ENCODE measurements at places on chromosomes 4 and X.
A peak's percentile ranks its signal among the peaks of the same experiment; 100 is the strongest.

- no peak for DNase-seq
Observed at GRCh38 chr4:159723341-159724048, 620.6 kb downstream of the RAPGEF2 start.

GRCh38 chr4:156901871-156902270 lies 69.7 kb downstream of the PDGFC start:
- no peak for DNase-seq

DNA sequence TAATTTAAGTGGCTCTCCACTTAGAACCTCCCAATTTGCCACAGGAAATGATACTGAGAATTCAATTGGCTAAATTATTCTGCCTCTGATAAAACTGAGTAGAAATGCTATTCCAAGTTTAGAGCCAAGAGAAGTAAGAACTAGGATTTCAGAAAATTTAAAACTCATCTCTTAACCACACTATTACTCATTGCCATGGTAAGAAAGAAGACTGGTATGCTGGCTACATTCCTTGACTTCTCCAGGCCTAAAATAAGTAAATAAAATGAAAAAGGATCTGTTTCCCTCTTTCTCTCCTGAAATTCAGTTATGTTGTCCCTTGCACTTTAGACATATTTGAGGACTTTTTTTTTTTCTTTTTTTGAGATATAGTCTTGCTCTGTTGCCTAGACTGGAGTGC lies 23.3 kb downstream of the ZNF280C start:
- no peak for DNase-seq

DNA sequence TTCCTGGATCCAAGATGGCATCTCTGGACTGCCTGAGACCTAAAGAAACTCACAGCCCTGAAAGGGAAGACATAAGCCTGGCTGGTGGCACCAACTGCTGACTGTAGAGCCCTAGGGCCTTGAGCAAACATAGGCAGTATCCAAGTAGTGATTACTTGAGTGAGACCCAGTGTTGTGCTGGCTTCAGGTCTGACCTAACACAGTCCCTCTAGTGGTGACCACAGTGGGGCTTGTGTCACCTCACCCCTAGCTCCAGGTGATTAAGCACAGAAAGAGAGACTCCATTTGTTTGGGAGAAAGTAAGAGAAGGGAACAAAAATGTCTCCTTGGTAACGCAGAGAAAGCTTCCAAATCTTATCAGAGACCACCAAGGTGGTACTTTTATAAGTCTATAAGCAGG lies 496.3 kb upstream of the HTR2C start:
- DNase-seq, result no peak

- no peak for DNase-seq
Observed at GRCh38 chr4:54118850-54119589, 19.1 kb downstream of the GSX2 start.

- no peak for DNase-seq
Observed at GRCh38 chrX:147894366-147894963, 17.3 kb upstream of the FMR1 start.

- DNase-seq, result no peak
Observed at GRCh38 chr4:67659065-67659464, 41.9 kb downstream of the UBA6 start.

- no peak for DNase-seq
Observed at GRCh38 chrX:123172869-123173268, 11.2 kb upstream of the GRIA3 start.

DNA sequence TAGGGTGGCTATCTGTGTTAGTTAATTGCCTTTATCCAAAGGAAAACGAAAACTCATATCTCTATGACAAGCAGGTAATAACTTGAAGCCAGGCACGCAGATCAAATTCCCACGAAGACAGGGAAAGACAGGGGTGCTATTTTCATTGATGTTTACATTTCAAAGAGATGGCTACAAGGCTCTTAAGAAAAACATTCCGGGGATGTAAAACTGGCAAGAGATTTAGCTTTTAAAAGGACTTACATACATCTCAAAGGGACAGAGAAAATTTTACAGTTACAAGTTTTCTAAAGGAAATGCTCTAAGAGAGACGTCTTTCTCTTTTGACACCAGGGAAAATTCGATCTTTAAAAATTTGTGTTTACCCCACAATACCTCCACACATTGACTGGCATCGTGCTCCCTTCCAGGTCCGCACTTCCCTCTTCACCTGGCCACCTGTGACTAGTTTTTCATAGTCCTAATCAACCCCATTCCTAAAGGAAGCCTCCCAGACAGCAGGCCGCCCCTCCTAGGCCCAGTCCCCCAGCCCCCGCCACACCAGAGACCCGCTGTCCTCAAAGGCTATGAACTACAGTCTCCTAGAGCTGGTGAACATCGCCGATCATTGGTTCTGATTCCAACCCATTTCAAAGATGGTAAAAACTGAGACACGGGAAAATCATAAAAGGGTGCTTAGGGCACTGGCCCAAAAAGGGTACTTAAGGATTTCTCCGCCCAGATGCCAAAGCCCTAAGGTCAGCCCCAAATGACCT lies 649 bp upstream of the ARAF start:
- no peak for DNase-seq

- DNase-seq, result no peak
Observed at GRCh38 chr4:6695660-6696610, 2.3 kb downstream of the S100P start.

GRCh38 chrX:906586-906985 lies 276.0 kb downstream of the SHOX start:
- no peak for DNase-seq

DNA sequence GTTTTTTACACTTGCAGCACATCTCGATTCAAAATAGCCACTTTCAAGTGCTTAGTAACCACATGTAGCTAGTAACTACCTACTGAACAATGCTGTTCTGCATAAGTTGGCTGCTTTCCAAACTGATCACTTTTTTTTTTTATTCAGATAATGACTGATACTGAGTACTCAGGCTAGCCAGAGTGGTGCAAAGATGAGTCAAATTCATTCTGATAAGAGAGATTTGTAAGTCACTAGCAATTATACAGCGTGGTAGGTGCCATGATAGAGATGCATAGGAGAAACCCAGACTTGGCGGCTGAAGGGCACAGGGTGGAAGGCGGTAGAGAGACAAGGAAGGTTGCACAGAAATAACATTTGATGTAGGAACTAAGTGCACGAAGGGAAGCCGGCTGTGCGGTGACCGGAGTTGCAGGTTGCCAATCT lies 357 bp upstream of the IGBP1 start:
- DNase-seq, result no peak

DNA sequence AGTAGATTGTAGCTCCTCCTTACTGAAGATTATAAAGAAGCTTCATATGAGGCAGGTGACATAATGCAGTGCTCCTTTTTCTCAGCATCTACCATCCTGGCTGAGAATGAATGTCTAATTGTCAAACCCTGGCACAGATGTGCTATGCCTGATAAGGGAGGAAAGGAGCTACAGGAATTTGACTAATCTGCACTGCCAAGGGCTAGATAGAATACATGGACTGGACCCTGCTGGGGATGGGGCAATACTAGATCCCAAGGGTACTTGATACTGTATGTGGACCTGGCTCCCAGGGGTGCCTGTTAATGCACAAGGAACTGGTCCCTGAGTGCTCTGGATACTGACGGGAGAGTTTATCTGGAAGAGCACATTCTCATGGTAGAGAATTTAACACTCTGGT lies 362.2 kb upstream of the EMCN start:
- no peak for DNase-seq

DNA sequence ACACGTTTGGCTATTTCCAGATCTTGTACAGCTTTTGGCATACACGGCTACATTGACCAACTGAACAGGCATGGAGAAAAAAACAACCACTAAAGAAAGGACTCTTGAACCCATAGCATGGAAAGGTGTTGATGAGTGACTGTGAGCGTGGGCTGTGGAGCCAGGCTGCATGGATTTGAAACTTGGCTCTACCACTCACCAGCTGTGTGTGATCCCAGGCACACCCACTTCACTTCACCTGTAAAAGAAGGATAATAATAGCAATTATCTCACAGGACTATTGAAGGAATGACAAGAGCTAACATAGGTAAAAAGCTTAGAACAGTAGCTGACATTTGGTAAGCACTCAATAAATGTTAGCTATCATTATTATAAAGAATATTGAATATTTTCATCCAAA lies 301.7 kb upstream of the CPEB2 start:
- DNase-seq, result no peak

GRCh38 chrX:153513265-153513664 lies 4.2 kb upstream of the ATP2B3 start:
- DNase-seq, result no peak

DNA sequence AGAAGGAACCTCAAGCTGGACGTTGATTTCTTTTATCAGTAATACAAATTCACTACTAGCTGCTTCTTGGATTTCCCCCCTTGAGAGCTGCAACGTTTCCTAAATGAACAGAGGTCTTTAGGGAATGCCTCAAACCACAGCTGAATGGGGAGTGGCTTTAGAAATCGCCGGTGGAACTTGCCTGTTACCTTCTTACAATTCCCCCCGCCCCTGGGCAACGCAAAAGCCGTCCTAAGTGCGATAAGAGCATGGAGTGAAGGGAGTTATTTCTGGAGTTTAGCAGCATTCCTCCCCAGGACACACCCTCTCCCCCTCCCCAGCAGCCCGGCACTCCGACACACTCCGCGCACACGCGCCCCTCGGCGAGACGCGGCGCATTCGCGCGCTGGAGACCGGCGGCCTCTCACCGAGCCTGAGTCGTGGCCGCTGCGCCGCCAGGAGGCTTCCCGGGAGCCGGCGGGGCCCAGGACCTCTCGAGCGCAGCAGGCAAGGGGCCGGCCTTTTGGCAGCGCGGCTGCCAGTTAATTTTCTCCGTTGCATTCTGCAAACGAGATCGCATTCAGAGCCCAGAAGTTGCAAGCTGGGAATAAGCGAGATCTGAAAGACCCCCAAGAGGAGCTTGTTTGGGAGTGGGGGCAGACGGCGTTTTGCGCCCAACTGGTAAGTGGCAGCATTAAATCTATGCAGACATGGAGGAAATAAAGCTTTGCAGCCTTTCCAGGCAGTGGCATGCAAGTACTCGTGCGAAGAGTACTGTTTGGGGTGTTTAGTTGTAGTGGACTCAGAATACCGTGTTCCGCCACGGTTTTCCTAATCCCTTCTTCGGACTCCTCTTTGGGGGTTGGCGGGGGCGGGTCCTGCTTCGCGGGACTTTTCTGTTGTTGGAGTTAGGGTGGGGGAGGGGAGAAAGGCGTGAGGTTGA lies 134.7 kb downstream of the PALLD start:
- DNase-seq, result peak; percentile 24

GRCh38 chr4:98557194-98557892 lies 101.1 kb downstream of the TSPAN5 start:
- DNase-seq, result no peak

DNA sequence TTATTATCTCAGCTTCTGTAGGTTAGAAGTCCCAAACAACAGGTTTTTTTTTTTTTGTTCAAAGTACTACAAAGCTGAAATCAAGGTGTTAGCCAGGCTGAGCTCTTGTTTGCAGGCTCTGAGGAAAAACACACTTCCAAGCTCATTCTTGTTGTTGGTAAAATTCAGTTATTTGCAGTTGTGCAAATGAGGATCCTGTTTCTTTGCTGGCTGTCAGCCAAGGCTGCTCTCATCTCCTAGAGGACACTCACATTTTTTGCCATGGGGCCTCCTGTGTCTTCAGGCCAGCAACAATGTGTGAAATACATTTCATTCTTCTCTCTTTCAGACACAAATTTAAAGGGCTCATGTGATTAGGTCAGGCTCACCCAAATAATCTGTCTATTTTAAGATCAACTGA lies 60.3 kb upstream of the HSD17B10 start:
- no peak for DNase-seq

GRCh38 chrX:6505960-6506359 lies 29.0 kb downstream of the VCX3A start:
- DNase-seq, result no peak
